ENCODE measurements at places on chromosomes 1 and 21. TPM values are rescaled to one million over a fixed set of nuclear protein-coding genes. Genes with fewer than 3 reads are reported as not detected.

DNA sequence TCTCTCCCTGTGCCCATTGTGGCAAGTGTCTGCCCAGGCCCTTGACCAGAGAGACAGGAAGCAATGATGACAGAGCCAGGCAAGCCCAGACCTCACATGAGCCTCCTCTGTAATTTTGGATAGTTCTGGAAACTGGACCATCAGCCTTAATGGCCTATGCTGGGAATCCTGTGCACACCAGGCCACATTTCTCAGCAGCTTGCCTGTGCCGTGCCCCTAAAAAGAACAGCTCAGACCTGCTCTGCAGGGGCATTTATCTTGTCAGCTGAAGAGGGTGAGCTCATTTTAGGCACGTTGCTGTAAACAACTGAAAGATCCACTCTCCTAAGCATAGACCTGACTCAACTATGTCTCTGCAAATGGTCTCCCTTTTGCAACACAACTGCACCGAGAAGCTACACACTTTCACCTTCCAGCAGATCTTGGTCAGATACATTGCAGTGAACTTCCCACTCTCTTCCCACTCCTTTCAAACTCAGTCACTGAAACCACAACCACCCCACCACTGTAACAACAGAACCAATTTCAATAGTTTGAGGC, 53.5 kb upstream of the BACH1 start:
- no peak overlapping the region for H3K4me3 ChIP-seq
- peaks cover 27% of the 10 kb centered on the region for H3K27me3 ChIP-seq
- DNase-seq, result no peak
- H3K36me3 ChIP-seq, result no peaks in the 10 kb centered on the region
- H3K4me1 ChIP-seq, result peaks cover 4% of the 10 kb centered on the region
- H3K27ac ChIP-seq, result no peak overlapping the region

Gene NBPF10
- total RNA-seq, result 2.1 TPM

- DNase-seq, result no peak
- H3K36me3 ChIP-seq, result no peaks in the 10 kb centered on the region
- H3K27ac ChIP-seq, result peak overlapping the region; percentile 37
- peaks cover 24% of the 10 kb centered on the region for H3K4me1 ChIP-seq
These were observed 65.7 kb downstream of the SLC19A1 start for GRCh38 chr21:45476582-45476981.

DNA sequence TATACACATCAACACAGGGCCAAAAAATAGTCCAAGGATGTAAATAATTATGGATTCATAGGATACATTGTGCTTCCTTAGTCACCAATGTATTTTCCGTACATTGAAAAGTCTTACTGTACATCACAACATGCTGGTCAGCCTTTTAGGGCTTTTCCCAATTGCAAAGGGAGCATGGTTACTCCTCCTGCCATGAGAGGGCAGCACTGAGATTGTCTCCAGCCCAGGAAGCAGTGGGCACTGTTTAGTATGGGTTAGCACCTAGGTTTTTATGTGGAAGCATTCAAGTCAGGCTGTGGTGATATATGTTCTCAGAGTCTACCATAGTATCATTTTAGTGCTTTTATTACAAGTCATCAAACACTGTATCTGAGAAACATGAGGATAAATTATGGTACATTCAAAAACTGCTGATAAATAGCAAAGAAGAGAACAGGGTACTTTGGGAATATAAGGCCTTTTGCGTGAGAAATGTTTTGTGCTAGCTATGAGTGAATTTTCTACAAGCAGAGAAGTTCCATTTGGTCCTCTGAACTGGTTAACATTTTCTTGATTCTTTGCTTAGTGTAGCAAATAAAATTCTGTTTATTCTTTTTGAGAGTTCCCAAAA, 34.0 kb downstream of the ST6GALNAC5 start:
- H3K4me3 ChIP-seq, result no peak overlapping the region
- H3K4me1 ChIP-seq, result no peaks in the 10 kb centered on the region
- no peak overlapping the region for H3K27ac ChIP-seq
- DNase-seq, result peak; percentile 35

Gene CD2
- total RNA-seq, result 340 TPM
